Stimulated activated CD4-positive, alpha-beta T cell treated with anti-CD3 and anti-CD28 coated beads, TNF-alpha, amount 100 ng/mL, for 48 hours (primary cell): ENCODE measurements at places on chromosomes 13 and 19.

DNA sequence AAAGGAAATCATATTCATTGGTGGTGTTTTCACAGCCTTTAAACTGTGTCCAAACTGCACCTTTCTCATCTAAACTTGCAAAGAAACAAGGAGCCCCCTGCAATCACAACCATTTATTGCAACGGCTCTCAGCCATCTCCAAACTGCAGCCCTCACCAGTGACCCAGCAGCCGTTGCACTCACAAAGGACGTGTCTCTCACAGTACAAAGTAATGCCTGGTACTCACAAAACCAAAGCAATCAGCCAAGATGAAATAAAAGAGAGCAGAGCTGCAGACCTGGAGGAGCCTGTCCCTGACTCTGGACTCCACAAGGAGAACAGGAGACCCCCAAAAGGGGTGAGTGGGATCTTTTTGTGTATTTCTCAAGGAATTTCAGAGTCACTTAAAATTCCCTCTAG is 20.2 kb upstream of the CEACAM21 start:
- no peak for DNase-seq

DNA sequence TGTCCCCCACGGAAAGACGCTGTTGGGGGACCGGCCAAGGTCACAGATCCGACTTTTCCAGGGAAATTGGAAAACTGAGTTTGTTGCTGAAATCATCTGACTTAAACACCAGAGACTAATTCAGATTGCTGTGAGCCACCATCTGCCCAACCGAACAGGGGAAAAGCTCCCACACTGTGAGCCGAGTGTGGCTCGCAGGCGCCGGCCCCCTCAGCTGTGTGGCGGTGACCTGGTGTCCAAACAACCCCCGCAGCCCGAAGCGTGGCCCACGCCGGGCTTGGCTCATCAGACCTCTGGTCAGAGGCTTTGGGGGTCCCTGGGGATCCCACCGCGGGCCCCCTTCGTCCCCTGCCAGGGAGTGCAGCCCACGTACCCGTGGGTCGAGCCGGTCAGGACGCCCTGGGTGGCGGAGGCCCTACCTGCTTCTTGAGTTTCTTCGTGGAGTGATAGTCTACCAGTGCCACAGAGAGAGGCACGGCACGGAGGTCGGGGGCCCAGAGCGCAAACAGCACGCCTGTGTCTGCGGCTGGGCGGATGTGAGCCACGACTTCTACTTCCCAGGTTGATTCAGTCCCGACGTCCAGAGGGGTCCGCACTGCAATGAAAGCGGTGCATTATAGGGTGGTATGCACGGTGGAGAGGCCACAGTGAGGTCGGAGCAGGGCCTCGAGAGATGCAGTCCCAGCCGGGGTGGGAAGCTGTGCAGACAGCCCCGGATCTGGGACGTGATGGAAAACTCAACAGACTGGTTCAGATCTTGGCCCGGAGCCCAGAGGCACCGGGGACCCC is 40.7 kb downstream of the GAS6 start:
- no peak for DNase-seq

DNA sequence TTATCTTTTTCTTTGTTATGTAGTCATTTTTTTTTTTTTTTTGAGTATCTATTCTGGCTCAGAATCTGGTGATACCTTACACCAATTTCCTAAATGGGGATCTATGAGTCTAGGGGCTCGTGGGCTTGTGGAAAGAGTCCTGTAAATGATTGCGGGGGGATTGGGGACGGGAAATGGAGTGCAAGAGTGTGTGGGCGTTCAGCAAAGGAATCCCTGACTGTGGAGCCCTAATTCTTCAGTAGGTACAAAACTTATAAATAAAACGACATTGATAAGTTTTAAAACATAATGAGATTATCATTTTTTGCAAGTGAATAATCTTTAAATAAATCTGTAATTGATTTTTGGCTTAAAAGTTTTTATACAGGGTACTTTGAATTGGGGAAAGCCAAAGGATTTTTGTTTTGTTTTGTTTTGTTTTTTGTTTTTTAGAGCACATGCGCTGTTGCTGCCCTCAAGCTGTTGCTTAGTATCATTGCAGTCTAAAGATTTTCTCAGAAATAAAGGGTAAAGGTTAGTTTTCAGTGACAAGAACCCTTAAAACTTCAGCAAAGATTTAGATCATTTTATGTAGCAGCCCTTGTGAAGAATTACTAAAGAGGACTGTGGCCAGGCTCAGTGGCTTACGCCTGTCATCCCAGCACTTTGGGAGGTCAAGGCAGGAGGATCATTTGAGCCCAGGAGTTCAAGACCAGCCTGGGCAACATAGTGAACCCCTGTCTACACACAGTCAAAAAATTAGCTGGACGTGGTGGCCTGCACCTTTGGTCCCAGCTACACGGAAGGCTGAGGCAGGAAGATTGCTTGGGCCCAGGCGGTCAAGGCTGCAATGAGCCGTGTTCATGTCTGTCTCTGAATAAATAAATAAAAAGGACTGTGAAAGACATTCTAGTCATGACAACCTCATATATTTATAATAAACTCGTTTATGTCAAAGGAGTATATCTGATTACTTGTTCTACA is 1.7 kb downstream of the ERCC5 start:
- no peak for DNase-seq

DNA sequence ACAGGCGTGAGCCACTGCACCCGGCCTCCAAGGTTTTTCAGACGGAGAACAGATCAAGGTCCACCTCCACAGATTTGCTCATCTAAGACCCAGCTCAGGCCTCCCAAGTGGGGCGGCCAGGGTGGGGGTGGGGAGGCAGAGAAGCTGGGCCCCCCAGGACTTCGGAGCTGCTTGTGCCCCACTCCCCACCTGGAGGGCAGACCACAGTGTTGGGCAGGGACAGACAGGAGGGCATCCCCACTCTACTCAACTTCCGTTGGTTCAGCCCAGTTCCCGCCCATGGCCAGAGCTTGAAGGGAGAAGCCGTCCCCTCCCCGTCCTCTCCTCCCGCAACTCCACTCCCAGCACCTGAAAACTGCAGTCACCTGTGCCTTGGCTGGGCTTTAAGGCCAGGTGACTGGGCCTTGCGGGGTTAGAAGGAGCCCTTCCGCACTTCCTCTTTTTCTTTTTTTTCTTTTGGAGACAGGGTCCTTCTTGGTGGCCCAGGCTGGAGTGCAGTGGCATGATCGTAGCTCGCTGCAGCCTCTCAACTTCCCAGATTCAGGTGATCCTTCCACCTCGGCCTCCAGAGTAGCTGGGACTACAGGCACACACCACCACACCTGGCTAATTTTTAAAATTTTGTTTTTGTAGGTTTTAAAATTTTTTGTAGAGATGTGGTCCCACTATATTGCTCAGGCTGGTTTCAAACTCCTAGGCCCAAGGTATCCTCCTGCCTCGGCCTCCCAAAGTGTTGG is 734 bp upstream of the LRRC8E start:
- no peak for DNase-seq

DNA sequence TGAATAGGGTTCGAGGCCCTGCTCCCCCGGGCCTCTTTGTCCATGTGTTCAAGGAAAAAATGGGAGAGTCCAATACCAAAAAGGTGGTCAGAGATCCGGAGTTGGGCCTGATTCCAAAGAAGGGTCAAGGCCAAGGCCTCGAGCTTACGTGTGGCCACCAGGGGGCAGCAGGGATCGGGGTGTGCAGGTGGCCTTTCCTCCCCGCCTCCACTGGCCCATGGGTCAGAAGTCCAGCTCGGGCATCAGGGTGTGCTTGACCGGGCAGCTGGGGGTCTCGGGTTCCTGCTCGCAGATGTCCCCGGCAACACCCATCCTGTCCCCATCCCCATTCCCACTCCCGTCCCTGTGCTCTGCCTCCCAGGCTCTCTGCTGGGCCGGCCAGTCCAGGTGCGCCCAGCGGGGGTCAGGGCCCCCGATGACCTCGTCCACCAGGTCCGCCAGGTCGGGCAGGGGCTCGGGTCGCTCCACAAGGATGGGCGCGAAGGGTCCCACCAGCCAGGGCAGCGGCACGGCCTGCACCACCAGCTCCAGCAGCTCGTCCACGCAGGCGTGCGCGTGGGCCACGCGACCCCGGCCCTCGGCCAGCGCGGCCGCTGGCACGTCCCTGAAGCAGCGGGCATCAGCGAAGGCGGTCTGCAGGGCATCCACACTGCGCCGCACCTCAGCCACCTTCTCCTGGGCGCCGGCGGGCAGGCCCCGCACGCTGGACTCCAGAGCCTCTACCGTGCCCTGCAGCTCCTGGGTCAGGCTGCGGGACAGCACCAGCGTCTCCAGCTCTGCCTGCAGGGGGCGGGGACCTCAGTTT is 5.2 kb upstream of the PLIN4 start:
- DNase-seq, result peak; percentile 28

GRCh38 chr13:46831588-46832194 is 34.7 kb upstream of the ESD start:
- peak; percentile 18 for DNase-seq

GRCh38 chr13:42014119-42014518 is 34.3 kb upstream of the DGKH start:
- DNase-seq, result no peak

DNA sequence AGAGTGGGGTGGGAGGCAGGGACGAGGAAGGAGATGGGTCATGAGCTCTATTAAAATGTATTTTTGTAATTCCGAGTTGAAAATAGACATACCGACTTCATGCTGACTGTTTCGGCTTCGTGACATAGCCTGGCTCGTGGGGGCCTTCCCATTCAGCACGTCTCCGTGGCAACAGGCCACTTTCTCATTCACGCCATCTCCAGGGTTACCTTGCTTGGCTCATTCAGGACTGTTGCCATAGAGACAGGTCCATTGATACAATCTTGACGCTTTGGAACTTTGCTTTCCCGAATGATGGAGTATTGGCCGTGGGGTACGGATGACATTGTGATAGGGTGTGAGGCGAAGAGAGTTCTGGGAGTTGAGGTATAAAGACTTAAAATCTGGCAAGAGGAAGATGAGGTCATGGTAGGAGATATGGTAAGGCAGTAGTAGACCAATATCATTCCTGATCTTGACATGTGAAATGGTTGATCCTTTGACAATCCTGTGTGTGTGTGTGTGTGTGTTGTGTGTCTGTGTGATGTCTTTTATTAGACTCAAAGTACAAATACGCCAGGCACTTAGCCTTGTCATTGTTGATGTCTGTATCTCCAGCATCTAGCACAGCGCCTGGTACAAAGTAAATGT is 97.3 kb downstream of the CACNA1A start:
- no peak for DNase-seq

DNA sequence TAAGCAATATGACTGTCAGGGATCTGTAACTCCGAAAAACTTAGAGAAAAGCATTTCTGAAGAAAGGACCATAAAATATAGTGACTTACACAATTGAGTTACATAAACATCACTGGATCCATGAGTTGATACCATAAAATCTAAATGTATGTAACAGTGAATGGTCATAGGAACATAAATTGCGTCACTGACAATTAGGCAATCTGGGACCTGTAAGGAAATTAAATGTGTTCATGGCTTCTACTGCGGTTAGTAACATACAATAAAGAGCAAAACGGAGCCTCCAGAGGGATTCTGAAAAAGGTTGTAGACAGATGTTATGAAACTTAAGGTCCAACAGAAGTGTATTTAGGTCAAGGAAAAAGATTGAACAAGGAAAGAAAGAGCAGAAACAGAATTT is 27.1 kb downstream of the POU4F1 start:
- DNase-seq, result no peak
